ENCODE measurements at places on chromosomes 2 and 18. TPM values are rescaled to one million over a fixed set of nuclear protein-coding genes. Genes with fewer than 3 reads are reported as not detected.
A peak's percentile ranks its signal among the peaks of the same experiment; 100 is the strongest.

DSG4 gene
- total RNA-seq = not detected

ACVR1 gene
- 8.2 TPM for total RNA-seq

RGPD4 gene
- 0.06 TPM for total RNA-seq

MXD1 gene
- 3.9 TPM for total RNA-seq

DLX2 gene
- 0.19 TPM for total RNA-seq

EDAR gene
- total RNA-seq = not detected

CFC1 gene
- total RNA-seq = not detected

C1GALT1C1L gene
- total RNA-seq = 0.12 TPM

GRCh38 chr18:51543658-51544155 is 346.2 kb upstream of the MEX3C start:
- no peak for DNase-seq

DNA sequence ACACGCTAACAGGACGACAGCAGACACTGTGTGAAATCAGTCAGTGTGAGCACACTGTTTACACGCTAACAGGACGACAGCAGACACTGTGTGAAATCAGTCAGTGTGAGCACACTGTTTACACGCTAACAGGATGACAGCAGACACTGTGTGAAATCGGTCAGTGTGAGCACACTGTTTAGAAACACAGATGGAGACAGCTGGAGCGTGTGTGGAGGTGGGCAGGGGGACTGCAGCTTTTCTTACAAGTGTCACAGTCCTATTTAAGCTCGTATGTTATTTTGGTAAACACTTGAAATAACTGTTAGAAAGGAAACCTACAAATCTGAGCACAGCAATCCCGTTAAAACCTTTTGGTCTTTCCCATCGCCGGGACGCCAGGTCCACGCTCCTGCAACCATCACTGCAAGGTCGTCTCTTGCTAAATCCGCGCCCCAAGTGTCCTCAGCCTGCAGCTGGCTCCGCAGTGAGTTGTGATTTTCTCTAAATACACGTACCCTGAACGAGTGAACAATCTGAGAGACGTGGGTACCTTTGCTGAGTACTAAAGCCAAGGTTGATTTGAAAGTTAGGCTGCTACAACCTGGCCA is 58.9 kb upstream of the CTDP1 start:
- DNase-seq = no peak

- no peak for DNase-seq
Measured at GRCh38 chr2:97743913-97744312, 30.5 kb downstream of the ZAP70 start.

DNA sequence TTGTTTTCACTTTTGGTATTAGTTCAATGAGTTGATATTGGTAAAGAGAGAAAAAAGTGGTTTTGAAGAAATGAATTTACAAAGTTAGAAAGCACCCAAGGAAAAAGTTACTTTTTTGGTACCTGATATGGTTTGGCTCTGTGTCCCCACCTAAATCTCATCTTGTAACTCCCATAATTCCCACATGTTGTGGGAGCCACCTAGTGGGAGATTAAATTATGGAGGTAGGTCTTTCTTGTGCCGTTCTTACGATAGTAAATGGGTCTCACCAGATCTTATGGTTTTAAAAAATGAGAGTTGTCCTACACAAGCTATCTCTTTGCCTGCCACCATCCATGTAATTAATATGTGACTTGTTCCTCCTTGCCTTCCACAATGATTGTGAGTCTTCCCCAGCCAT is 965.6 kb upstream of the NRXN1 start:
- no peak for DNase-seq

DNA sequence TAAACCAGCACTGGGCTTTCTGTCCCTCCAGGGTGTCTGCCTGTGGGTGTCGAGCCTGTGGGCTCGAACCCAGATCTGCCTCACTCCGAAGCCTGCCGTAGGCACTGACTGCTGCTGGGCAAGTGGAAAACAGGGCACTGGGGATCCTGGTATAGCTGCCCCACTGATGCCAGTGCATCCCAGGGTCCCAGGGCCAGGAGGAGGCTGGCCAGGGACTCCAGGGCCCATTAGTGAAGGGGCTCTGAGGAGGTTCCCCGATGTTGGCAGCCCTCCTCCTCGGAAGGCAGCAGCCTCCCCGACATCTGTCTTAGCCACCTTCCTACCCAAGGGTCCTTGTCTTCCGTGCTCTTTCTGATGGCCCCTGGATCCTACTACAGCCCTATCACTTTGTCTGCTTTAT is 96.1 kb downstream of the RTN4 start:
- no peak for DNase-seq

- no peak for DNase-seq
Measured at GRCh38 chr2:69828938-69829255, 563 bp upstream of the GMCL1 start.

DNA sequence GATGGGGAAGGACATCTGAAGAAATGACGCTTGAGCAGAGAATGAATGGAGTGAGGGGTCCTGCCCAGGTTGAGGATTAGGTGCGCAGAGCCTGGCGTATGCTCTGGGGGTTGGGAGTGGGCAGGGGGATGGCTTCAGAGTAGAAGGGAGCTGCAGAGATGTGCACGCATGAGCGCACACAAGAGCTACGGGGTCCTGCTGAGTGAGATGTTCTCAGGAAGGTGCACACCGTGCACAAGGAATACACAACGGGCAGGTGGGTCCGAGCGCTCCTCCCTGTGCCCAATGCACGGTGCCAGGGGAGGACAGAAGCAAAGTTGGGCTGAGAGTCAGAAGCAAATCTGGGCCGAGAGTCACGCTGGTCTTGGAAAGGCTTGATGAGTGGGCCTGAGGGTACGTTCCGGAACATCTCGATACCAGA is 25.5 kb downstream of the TWIST2 start:
- no peak for DNase-seq

DNA sequence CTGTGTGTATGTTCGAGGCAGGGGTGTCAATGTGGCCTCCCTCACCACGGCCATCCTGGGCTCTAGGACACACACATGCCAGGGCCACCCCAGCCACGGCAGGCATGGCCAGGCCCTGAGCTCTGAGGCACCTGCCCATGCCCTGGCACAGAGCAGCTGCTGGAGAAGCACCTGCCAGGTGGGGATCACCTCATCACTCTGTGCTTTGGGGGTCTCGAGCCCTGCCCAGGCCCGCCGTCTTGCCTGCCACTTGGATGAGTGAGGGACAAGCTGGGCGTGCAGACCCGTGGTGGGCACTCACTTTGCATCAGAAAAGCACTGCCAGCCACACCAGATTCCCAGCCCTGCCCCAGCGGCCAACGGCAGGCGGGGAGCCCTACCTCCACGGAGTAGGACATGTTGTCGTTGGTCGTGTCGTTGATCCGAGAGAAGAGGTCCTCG is 33.1 kb downstream of the KIF1A start:
- no peak for DNase-seq

GRCh38 chr2:33620-34019 is 12.7 kb downstream of the FAM110C start:
- DNase-seq = no peak

GRCh38 chr2:10668402-10669012 is 21.3 kb downstream of the NOL10 start:
- DNase-seq = peak; percentile 73

GRCh38 chr2:36246320-36246990 is 109.1 kb upstream of the CRIM1 start:
- DNase-seq = no peak

- no peak for DNase-seq
Measured at GRCh38 chr18:79533591-79533990, 137.9 kb downstream of the NFATC1 start.

GRCh38 chr18:77366720-77367641 is 117.3 kb downstream of the GALR1 start:
- DNase-seq = no peak

GRCh38 chr2:68240446-68240845 is 11.9 kb downstream of the PPP3R1 start:
- DNase-seq = no peak

- DNase-seq = no peak
Measured at GRCh38 chr2:227821043-227821942, 7.7 kb downstream of the CCL20 start.

- DNase-seq = no peak
Measured at GRCh38 chr2:192729369-192729768, 534.6 kb upstream of the TMEFF2 start.

- DNase-seq = no peak
Measured at GRCh38 chr18:45330170-45330594, 285.1 kb upstream of the SLC14A2 start.

- no peak for DNase-seq
Measured at GRCh38 chr2:145615626-145616025, 1095.7 kb upstream of the ZEB2 start.

DNA sequence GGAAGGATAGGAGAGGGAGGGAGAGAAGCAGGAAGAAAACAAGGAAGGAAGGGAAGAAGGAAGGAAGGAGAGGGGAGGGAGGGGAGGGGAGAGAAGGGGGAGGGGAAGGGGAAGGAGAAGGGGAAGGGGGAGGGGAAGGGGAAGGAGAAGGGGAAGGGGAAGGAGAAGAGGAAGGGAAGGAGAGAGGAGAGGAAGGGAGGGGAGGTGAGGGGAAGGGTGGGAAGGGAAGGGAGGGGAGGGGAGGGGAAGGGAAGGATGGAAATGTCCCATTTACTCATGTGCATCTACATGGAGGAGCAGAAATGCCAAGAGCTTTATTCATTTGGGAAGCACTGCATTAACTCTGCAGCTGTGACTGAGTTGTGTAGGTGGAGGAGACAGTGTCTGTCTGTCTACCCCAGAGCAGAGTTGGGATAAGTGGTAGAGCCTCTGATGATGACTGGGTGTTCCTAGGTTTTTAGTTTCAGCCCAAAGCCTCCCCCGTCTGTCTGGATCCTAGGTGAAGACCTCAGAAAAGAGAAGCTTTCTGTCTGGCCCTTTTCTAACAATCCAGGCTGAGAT is 131.3 kb downstream of the COL6A3 start:
- no peak for DNase-seq

GRCh38 chr2:199160677-199161465 is 296.9 kb downstream of the SATB2 start:
- DNase-seq = no peak

DNA sequence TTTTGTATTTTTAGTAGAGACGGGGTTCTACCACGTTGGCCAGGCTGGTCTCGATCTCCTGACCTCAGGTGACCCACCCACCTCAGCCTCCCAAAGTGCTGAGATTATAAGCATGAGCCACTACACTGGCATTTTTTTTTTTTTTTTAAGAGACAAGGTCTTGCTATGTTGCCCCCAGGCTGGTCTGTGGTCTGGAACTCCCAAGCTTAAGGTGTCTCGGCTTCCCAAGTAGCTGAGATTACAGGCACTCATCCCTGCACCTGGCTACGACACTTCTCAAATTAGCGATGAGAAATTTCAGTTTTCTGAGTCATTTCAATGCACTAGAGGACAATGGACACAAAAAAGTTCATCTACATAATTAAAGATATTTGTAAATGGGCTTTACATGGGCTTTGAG is 36.6 kb upstream of the TCF7L1 start:
- DNase-seq = no peak

DNA sequence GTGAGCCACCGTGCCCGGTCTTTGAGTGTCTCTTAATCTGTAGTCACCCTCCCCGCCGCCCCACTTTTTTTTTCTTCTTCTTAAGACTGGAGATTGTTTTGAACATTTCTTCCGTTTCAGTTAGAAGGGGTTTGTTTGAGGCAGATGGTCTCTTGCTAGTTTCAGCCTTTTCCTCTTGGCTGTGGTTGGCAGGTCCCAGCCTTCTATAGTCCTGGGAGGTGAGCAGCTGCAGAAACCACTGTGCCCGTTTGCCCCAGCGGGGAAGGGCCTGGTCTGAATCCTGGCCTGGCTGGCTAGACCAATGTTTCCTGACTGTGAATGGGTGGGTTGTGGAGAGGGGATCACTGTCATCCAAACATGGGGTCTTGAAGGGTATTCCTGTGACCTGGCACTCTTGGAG is 30.1 kb upstream of the MCFD2 start:
- DNase-seq = no peak

GRCh38 chr2:231452799-231453508 is 11.3 kb downstream of the NCL start:
- peak; percentile 48 for DNase-seq

DNA sequence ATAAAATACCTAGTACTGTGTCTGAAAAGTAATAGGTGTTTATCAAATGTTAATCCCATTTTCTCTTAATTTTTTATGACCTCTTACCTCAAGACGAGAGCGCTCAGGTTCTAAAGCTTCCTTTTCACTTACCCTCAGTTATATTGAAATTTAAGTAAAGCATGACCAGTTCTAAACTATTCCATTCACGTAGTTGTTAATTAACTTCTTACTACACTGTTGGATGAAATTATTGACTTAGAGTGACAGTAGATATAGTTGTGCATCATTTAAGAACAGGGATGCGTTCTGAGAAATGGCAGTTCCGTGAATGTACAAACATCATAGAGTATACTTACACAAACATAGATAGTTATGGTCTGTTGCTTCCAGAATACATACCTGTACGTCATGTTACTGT is 20.1 kb upstream of the HTR2B start:
- no peak for DNase-seq

- no peak for DNase-seq
Measured at GRCh38 chr2:8149985-8150539, 531.8 kb upstream of the ID2 start.

- DNase-seq = no peak
Measured at GRCh38 chr2:21676676-21677075, 552.9 kb downstream of the TDRD15 start.
